ENCODE measurements at places on chromosomes 11 and 22.

DNA sequence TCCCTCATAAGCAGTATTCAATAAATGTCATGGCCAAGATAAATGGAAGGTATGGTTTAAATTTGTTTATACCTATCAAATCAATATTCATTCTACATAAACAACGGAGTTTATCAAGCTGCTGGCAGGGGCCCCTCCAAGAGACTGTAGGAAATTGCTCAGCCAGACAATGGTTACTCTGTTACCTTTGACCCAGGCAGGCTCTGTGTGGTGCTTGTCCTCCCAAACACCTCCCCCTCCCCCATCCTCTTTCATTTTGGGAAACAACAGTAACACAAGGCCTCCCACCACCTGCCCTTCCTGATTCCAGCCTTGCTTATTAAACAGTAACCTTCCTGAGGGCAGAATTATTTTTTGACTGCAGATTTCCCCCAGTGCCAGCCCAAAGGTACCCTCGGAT is 10.5 kb upstream of the ZBTB16 start:
- DNase-seq: no peak

DNA sequence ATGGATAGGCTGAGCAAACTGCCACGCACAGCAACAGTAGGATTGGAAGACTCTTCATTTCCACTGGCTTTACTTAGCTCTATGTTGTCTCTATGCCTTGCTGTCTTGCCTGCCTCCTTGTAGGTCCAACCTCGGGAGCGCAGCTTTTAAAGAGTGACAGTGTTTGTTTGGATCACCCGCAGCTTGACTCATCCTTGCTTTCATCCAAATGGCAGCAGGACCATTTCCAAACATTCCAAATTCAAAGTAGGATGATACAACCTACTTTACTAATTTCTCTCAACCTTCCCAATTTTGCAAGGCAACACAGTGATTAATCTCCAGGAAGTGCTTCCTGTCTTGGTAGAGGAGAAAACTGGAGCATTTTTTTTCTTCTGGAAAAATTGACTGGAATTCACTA is at the start of gene MMP3:
TSS of gene MMP3 (minus strand) at position 121 of the 400 bp plus-strand sequence. CDS start at position 58, 63 bp downstream.
- DNase-seq: no peak

DNA sequence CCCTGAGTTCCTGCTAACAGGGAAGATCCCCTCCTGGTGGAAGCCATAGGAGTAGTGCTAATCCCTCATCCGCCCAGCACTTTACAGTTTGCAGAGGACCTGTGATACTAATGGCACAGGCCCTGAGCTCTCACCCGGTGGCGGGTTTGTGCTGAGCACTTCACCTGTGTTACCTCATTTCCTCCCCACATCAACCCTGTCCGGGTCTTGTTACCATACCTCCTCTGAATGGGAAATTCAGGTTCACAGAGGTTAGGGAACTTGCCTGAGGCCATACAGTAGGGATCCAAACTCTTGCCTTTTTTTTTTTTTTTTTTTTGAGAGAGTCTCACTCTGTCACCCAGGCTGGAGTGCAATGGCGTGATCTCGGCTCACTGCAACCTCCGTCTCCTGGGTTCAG is 25.2 kb downstream of the CAPN1 start:
- no peak for DNase-seq

GRCh38 chr11:35009191-35009943 is 92.9 kb downstream of the PDHX start:
- no peak for DNase-seq

- DNase-seq: no peak
Measured at GRCh38 chr22:39623603-39624500, 53.3 kb downstream of the CACNA1I start.

DNA sequence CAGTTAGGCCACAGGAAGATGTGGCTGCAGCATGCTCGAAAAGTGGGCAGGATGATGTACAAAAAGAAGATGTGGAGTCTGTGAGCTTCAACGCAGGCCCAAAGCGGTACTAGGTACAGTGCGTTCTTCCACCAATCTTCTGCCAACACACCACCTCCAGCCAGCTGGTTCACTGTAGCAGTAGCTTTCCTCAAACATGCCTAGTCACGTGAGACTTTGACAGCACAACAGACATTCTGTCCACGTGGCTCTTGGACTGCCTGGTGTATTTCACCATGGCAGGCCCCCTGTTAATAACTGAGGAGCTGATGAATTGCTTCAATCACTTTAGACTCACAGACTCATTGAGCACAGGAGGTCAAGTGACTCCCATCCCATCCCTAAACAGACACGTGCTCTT is 14.1 kb downstream of the SYN3 start:
- DNase-seq: no peak

DNA sequence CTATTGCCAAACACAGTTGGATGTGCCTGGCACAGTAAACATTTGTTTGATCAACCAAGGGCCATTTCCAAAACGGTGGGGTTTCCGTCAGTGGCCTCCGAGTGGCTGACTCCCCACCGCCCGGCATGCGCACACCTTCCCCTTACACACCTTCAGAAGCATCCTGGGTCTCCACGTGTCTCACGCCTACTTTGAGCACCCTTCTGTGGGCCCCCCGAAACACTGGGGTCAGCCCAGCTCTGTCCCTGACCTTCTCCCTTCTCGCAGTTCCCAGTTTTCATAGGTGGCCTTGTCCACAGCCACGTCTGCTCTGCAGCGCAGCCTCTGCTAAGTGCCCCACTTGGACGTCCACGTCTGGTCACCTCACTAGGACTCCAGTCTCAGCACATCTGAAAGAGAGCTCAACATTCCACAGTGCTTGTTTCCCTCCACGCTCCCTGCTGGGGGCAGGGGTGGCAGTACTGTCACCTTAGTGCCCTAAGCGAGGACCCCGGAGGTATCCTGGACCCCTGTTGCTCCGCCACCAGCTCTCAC is 13.2 kb upstream of the SHANK2 start:
- DNase-seq: peak; percentile 40

DNA sequence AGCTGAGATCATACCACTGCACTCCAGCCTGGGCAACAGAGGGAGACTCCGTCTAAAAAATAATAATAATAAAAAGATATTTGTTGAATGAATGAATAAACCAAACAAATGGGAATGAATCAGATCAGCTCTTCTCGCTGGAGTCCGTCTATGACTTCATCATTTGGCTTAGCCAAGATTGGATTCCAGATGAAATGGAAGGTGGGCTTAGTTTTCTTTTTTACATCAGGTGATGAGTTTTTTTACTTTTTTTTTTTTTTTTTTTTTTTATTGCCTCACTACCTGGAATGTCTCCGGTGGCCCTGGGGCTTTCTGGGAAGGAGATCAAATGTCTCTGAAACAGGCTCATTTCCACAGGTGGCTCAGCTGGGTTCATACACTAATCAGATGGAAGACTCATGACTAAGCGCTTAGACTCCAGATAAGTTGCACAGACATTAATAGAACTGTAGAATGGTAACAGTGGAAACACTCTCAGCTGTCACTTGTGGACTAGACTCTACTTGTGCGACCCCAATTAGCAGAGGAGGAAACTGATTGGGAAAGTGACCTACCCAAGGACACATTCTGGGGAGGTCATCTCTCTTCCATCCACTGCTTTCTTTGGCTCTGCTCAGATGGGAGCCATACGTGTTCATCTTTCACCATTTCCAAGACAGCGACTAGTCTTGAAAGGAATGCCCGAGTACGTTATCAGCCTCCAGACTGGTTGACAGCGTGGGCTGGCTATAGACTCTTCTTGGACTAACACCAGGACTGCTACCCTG is 20.5 kb upstream of the RBFOX2 start:
- peak; percentile 65 for DNase-seq

GRCh38 chr11:133987171-133987570 is 30.4 kb upstream of the IGSF9B start:
- DNase-seq: no peak

- no peak for DNase-seq
Measured at GRCh38 chr11:117286588-117286987, 4.6 kb upstream of the BACE1-AS start.

All from islet precursor cell (in vitro differentiated cells).